ENCODE measurements at places on chromosomes 12 and 14. TPM values are rescaled to one million over a fixed set of nuclear protein-coding genes. Genes with fewer than 3 reads are reported as not detected.

The GRIN2B gene
- under 0.01 TPM for total RNA-seq

DNA sequence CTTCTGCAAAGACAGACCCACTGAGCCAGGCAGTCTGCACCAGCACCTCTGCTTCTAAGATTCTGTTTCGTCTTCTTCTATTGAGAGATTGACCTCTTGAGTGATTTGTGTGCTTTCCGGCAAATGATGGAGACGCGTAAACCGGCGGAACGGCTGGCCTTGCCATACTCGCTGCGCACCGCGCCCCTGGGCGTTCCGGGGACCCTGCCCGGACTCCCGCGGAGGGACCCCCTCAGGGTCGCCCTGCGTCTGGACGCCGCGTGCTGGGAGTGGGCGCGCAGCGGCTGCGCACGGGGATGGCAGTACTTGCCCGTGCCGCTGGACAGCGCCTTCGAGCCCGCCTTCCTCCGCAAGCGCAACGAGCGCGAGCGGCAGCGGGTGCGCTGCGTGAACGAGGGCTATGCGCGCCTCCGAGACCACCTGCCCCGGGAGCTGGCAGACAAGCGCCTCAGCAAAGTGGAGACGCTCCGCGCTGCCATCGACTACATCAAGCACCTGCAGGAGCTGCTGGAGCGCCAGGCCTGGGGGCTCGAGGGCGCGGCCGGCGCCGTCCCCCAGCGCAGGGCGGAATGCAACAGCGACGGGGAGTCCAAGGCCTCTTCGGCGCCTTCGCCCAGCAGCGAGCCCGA lies 703 bp downstream of the ASCL4 start:
- DNase-seq: no peak

DNA sequence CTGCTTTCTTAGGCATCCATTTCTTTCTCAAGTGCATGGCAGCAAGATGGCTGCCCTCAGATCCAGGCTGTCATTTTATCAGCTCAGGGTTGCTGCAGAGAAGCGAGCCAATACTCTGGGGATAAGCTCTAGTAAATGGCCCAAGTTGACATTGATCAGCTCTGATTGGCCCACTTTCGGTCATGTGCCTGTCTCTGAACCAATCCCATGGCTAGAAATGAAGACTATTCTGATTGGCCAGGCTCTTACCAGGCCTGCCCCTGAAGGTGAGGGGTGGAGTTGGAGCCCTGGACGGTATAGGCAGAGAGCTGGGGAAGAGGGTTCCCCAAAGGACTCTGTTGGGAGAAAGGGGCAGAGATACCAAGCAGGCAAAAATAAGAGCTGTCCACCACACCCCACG lies 41.4 kb downstream of the MYO1H start:
- no peak for DNase-seq

The TSPAN9 gene
- 29.2 TPM for total RNA-seq

DNA sequence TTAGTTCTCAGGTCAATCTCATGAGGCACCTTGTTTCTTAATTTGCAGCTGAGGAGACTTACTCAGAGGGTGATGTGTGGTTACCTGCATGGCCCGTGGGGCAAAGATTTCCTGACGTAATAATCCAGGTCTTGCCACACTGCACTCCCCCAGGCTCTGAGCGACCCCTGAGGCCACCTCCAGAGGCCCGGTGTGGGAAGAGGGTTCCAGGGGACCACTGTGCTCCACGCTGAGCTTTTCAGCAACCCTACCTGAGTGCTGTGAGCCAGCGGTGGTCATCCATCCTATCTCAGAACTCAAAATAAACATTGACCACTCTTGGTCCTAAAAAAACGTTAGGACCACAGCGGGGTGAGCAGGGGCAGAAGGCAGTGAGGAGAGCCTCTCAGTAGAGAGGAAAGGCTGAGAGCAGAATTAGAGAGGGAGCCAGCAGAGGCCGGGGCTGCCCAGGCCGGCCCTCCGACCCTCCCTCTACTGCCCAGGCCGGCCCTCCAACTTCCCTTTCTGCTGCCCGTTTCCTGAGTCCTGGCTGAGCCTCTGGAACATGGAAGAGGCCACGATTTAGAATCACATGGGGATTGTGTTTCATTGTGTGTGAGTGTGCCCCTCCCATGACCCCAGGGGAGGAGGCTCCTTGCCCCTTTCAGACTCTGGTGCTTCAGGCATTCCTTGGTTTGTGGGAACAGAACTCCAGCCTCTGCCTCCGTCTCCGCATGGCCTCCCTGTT lies 188.2 kb upstream of the DIO3 start:
- DNase-seq: no peak

The OTOGL gene
- total RNA-seq: 0.17 TPM

DNA sequence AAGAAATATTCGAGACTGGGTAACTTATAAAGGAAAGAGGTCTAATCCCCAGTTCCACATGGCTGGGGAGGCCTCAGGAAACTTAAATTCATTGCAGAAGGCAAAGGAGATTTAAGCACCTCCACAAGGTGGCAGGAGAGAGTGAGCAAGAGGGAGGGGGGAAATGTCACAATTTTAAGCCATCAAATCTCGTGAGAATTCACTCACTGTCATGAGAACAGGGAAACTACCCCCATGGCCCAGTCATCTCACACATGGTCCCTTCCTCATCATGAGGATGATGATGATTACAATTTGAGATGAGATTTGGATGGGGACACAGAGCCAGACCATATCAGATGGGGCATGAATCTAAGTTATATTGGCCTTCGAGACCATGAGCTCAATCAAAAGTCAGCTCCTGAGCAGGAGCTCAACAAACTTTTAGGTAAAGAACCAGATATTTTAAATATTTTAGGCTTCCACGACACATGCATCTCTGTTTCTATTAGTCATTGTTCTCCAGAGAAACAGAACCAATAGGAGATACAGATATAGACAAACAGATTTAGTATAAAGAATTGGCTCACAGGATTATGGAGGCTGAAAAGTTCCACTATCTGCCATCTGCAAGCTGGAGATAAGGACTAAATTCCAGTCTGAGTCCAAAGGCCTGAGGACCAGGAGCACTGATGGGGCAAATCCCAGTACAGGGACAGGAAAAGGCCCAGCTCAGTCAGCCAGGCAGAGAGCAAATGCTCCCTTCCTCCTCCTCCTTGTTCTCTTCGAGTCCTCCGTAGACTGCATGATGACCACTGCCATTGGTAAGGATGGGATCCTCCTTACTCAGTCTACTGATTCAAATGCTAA lies 24.9 kb downstream of the DGLUCY start:
- peak; percentile 20 for DNase-seq

- no peak for DNase-seq
These were observed 318.4 kb downstream of the SYT1 start for GRCh38 chr12:79183003-79183402.

DNA sequence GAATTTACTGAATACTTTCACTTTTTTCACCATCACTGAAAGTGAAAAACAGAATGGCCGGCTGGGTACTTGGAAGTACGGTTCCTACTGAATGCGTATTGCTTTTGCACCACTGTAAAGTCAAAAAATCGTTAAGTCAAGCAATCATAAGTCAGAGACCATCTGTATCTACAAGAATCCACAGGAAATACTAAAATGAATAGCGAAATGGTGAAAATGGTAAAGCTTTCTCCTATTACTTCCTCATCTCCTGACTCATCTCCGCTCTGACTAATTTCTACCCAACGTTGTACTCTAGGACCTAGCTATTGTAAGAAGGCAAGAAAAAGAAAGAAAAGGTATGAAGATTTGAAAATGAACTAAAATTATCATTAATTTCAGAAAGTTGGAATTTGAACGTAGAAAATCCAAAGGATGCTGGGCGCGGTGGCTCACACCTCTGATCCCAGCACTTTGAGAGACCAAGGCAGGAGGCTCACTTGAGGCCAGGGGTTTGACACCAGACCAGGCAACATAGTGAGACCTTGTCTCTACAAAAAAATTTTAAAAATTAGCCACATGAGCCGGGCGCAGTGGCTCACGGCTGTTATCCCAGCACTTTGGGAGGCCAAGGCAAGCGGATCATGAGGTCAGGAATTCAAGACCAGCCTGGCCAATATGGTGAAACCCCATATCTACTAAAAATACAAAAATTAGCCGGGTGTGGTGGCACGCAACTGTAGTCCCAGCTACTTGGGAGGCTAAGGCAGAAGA lies 5.3 kb upstream of the CDCA4 start:
- peak; percentile 59 for DNase-seq

The GDF3 gene
- total RNA-seq: not detected

- no peak for DNase-seq
These were observed 16.7 kb upstream of the ERC1 start for GRCh38 chr12:974271-974862.

The ERGIC2 gene
- total RNA-seq: 51.7 TPM

The PMCH gene
- total RNA-seq: not detected

DNA sequence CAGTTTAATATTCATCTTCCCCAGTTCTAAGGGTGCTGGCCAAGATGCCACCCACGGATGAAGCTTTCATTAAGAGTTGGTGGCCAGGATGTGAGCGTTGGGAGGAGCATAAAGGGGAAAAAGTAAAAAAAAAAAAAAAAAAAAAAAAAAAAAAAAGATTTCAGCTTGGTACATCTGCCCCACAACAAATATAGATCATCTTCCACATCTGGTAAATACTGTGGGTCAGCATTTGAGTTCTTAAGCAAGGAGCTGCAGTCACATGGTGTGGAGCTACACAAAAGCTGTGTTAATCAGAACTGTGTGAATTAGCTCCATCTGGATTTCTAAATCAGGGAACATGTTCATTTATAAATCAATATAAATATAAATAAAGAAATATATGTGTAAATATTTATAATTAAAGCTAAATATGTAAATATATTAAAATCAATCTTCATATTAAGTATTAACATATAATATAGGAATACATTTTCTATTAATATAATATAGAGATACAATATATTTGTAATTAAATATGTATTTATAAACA lies 262.3 kb downstream of the NUAK1 start:
- DNase-seq: no peak

DNA sequence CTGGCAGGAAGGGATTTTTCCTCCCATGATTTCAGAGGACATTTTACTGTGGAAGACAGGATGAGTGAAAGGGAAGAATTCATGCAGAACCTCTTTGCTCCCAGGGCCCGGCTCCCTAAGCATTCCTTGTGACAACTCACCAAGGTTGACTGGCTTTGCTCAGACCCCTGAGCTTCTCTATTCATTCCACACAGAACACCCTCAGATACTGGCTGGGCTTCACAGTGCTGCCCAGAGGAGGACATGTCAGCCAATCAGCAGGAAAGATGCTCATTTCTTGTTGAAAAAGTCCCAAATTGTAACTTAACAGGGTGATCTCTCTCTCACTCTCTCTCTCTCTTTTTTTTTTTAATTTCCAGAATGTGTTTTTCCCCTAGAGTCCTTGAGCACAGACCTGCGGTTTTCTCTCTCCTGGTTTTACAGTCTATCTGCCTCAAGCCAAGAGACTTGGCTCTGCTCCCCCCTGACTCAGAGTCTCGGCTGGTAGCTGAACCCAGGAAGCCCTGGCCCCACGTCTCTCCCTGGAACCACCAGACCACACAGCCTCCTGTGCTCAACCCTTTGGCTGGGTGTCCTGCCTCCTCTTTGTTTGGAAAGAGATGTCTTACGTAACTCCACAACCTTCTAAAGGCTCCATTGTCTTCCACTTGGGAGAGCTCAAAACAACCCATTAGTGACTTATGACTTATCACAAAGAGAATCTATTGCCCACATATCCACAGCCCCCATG lies 43.9 kb downstream of the SSPN start:
- peak; percentile 100 for DNase-seq

DNA sequence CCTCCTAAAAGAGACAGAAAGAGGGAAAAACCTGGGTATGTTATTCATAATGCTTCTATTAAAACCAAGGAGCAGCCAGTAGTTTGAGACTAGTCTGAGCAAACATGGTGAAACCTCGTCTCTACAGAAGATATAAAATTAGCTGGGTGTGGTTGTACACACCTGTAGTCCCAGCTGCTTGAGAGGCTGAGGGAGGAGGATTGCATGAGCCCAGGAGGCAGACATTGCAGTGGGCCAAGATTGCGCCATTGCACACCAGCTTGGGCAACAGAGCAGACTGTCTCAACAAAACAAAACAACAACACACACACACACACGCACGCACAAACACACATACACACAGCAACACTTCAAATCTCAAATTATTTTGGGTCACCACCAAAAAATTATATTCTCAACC lies 27.8 kb downstream of the HECTD4 start:
- DNase-seq: no peak

The SIX1 gene
- 0.17 TPM for total RNA-seq

GRCh38 chr12:57744194-57744776 lies 554 bp upstream of the TSPAN31 start:
- DNase-seq: no peak

GRCh38 chr14:91519239-91520036 lies 9.3 kb upstream of the PPP4R3A start:
- no peak for DNase-seq

The CCDC38 gene
- total RNA-seq: not detected

DNA sequence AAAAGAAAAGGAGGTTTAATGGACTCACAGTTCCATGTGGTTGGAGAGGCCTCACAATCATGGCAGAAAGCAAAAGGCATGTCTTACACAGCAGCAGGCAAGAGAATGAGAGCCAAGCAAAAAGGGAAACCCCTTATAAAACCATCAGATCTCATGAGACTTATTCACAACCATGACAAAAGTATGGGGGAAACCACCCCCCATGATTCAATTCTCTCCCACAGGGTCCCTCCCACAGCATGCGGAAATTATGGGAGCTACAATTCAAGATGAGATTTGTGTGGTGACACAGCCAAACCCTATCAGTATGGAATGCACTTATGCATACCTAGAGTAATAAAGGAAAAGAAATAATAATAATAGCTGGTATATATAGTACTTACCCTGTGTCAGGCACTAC lies 4.5 kb upstream of the GLIPR1 start:
- DNase-seq: no peak

The LPAR5 gene
- not detected for total RNA-seq

The VSIG10 gene
- total RNA-seq: 11.3 TPM

GRCh38 chr12:109581856-109582255 lies 8.3 kb downstream of the MVK start:
- DNase-seq: peak; percentile 96

GRCh38 chr14:30519961-30520360 lies 39.0 kb upstream of the G2E3 start:
- no peak for DNase-seq

DNA sequence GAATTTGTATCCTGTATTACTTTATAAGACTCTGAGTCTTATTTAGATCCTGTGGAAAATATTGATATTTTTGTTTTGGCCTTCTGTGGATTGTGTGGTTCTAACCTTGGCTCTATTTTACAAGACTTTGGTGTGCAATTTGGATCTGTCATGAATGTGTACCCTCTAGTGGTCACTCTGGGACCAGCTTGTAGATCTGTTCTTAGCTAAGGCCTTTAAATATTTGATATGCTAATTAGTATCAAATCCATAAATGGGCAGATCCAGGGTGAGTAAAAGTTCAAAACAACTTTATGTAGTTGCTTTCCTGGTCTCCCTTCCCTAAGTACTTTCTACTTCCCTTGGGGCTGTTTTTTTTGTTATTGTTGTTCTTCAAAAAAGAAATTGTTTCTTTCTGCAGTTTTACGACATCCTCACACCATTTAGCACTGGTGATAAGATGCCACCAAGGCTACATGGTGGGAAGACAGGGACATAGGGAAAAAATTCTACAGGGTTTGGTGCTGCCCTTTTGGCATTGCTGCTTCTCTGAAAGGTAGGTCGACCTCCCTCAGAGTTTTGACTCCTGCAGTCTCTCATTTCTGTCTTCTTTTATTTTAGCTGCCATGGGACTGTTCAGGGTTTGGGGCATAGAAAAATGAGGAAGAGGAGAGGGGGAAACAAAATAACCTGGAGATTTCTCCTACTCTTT lies 238.5 kb downstream of the GPHN start:
- peak; percentile 28 for DNase-seq

The TMEM121 gene
- 2.2 TPM for total RNA-seq

The CLEC2A gene
- total RNA-seq: not detected

Measured in mammary epithelial cell (primary cell).